Epithelial cell of umbilical artery (primary cell): ENCODE measurements at places on chromosomes 2 and 18. TPM values are rescaled to one million over a fixed set of nuclear protein-coding genes. Genes with fewer than 3 reads are reported as not detected.

Gene DPP4
- total RNA-seq, result 22.7 and 69.3 TPM in 2 replicates

Gene POTEF
- total RNA-seq, result under 0.01 TPM in 1 of 2 replicates, not detected in the other

Gene PPP1CB
- 179 and 226 TPM in 2 replicates for total RNA-seq

Gene MAIP1
- 24.2 and 28.9 TPM in 2 replicates for total RNA-seq

Gene IGFBP5
- 2.3 and 5.9 TPM in 2 replicates for total RNA-seq

Gene SP100
- total RNA-seq, result 75.7 and 159 TPM in 2 replicates

Gene RIT2
- not detected in 2 replicates for total RNA-seq

Gene HNRNPA3
- 47.1 and 62.9 TPM in 2 replicates for total RNA-seq
